Esophagus squamous epithelium (tissue), 5 donors: ENCODE measurements at places on chromosomes 11 and 22.

- no peak for DNase-seq
Observed at GRCh38 chr11:84240847-84241246, 954.7 kb upstream of the CCDC90B start.

DNA sequence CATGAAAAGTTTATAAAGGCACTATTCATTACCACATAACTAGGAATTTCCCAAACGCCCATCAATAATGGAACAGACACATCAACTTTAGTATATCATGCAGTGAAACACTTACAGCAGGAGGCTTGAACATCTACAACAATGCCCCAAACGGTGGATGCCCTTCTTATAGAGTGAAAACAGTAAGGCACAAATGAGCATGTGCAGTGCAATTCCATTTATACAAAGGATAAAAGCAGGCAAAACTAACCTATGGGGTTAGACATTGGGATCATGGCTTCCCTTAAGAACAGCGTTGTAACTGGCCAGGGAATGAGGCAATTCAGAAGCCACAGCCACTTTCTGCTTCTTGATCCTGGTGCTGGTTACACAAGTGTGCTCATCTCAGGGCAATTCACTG lies 1363.0 kb downstream of the TBC1D22A start:
- DNase-seq: no peak

- no peak for DNase-seq
Observed at GRCh38 chr11:75591966-75592365, 29.9 kb downstream of the SERPINH1 start.

GRCh38 chr11:117182551-117182935 lies 4.0 kb downstream of the SIDT2 start:
- no peak for DNase-seq

DNA sequence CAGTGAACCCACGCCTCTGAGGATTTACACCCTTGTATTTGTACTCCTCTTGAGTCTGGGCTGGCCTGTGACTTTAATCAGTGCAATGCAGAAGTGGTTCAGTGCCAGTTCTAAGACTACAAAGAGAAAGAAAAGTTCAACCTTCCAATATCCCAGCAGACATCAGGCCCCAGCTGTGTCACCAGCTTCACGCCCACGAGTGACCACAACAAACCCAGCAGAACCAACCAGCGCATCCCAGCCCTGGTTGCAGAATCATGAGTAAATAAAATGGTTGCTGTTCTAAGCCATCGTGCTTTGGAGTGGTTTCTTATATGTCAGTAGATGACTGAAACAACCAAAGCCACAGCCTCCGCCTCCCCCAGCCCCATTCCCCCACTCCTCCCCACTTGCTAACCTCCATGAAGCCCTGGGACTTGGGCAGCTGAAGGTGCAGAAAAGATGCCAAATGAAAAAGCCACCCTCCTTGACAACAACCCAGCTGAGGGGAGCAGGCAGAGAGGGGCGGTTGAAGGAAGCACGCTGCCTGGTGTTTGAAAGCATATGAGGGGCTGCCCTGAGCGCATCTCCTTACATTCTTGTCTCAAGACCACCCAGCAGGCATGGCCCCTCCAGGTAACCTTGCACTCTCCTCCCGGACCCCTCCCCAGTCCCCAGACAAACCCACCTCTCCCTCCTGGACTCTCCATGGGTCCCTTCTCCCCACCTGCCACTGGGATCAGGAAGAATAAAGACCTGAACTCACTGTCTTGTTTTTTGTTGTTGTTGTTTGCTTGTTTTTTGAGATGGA lies 20.9 kb downstream of the TSKU start:
- no peak for DNase-seq

GRCh38 chr11:117428186-117428855 lies 100.7 kb downstream of the CEP164 start:
- DNase-seq: no peak

DNA sequence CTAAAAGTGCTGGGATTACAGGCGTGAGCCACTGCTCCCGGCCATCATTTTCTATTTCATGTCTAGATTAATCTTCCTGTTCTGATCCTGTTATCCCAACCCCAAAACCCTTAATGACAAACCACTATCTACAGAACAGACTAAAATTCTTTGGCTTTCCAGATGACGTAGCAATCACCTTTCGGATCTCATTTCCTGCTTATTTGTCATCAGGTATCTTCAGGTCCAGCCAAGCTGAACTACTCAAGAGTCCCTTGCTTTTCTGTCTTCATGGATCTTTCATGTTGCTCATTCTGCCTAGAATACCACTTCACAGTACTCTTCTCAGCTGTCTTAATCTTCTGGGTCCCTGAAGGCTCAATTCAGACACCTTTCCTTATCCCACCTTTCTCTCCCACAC lies 27.4 kb upstream of the IPO7 start:
- DNase-seq: no peak

- DNase-seq: no peak
Observed at GRCh38 chr22:28187612-28188011, 268.6 kb upstream of the PITPNB start.

- no peak for DNase-seq
Observed at GRCh38 chr11:131229221-131229620, 141.2 kb upstream of the NTM start.

GRCh38 chr22:31501738-31502137 lies 5.4 kb downstream of the SFI1 start:
- DNase-seq: no peak

DNA sequence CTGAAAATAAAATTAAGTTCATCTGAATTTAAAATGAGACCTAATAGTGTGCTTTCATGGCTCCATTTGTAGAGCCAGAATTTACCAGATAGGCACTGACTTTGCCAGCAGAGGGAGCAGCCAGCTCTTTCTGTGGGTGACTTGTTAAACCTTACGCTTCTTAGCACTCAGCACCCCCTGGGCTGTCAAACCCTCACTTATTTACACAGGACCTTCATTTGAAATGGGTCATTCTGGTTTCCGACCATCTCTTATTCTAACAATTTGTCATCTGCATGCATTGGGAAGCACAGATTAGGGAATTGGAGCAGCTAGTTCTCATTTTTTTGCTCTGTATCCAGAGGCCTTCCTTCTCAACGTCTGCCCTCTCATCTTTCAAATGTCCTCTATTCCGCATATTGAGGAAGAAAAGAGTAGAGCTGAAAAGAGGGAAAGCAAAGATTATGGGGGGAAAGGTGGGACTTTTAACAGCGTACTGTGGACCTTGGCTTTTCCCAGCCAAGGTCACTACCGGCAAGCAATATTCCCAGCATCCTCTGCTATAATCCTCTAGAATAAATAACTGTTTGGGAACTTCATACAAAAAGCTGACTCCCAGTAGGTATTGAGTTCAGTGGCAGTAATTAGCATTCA lies 3.1 kb downstream of the ASRGL1 start:
- no peak for DNase-seq

- DNase-seq: no peak
Observed at GRCh38 chr11:133269267-133269666, 263.0 kb downstream of the OPCML start.

DNA sequence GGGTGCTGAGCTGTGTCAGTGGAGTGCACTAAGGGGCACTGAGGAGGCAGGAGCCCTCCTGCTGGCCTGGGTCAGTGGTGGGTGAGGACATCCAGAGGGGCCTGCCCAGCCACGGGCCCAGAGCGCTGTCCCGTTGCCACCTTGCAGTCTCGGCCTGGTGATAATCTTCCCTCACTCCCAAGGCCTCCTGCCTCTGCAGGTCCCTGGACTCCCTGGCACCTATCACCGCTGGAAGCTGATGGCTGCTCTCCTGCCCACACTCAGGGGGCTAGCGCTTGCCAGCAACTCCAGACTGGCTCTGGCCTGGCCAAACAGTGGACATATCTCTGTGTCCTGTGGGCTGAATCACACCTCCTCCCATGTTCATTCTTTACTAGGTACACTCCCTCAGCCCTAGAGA lies 86.5 kb upstream of the PITPNB start:
- no peak for DNase-seq
